ENCODE measurements at places on chromosomes 4 and X.

DNA sequence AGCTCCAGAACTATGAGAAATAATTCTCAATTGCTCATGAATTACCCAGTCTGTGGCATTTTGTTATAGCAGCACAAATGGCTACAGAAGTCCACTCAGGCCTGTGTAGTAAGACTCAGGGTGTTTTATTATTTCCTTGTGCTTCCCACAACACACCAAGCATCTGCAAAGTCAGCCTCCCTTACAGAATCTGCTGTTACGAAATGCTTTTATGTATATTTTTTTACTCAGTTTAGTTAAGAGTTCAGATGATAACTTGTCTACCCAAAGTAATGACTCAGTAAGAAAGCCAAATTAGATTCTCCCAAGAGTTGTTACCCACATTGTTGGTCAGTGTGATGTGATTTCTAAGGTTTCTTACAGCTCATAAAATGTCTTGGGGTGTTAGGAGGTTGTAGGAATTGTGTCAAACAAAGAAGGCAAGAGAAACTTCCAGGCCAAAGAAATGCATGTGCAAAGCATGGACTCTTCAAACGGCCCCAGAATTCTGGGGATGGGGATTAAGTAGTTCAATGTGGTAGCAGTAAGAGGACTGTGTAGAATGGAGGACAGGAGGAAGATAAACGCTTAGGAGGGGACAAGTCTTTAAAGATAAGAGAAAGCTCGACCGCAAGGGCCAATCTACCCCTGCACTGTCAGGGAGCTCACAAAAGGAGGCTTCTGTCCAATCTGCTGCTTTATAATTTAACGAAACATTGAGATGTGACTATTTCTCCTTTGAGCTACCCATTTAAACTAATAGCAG lies 35.4 kb upstream of the TMEM184C start:
- no peak overlapping the region for H3K4me3 ChIP-seq
- H3K36me3 ChIP-seq: no peaks in the 10 kb centered on the region
- H3K27ac ChIP-seq: no peak overlapping the region
- H3K4me1 ChIP-seq: peaks cover 7% of the 10 kb centered on the region

- DNase-seq: no peak
- no peaks in the 10 kb centered on the region for H3K27me3 ChIP-seq
- H3K4me1 ChIP-seq: no peaks in the 10 kb centered on the region
- no peak overlapping the region for H3K27ac ChIP-seq
- H3K4me3 ChIP-seq: no peak overlapping the region
Measured at GRCh38 chr4:119579823-119580222, 48.8 kb downstream of the PDE5A start.

DNA sequence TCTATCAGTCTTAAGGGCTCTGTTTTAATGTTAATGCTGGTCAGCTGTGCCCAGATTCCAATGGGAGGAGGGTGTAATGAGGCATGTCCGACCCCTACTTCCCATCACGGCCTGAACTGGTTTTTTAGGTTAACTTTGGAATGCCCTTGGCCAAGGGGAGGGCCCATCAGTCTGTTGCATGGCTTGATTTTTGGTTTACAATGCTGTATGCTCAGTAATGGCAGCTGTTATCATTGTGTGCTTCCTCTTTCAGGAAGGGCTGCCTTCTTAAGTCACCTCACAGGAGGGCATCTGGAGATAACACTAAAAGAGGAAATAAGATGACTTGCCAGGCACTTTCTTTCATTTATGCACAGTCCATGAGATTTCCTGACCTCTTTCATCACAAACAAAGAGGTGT lies 36.3 kb downstream of the ATXN3L start:
- no peaks in the 10 kb centered on the region for H3K27me3 ChIP-seq
- no peaks in the 10 kb centered on the region for H3K4me1 ChIP-seq
- H3K36me3 ChIP-seq: no peaks in the 10 kb centered on the region
- H3K27ac ChIP-seq: no peak overlapping the region
- DNase-seq: no peak
- no peak overlapping the region for H3K4me3 ChIP-seq

GRCh38 chr4:181219783-181220416 lies 1023.3 kb upstream of the TENM3 start:
- no peaks in the 10 kb centered on the region for H3K4me1 ChIP-seq
- no peaks in the 10 kb centered on the region for H3K27me3 ChIP-seq
- H3K4me3 ChIP-seq: no peak overlapping the region
- no peak for DNase-seq

DNA sequence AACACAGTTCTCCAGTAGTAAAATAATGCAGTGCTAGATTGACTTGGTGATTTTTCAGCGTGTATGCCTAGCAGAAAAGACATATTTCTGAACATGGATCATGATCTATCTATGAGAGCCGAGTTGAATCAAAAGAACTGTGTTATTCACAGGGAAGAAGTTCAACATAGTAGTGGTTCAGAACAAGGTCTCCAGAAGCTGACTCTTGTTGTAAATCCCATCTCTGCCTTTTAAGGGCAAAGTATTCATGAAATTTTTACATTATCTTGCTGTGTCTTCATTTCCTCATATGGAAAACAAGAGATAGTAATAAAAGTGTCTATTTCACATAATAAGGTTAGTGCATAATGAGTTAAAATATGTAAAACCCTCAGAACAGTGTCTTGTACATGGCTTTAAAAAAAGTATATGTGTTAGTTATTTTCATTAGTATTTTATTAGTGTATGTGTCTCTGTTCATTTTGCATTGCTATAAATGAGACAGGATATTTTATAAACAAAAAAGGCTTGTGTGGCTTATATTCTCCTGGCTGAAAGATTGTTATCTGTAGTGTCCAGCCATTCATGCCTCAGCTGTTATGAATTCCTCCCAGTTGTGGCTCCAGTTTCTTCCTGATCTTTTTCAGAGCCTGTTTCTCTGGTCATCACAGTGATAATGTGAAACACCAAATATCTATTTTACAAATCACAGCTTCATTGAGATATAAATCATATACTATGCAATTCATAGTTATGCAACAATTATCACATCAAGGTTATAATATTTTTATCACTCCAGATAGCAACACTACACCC lies 1351.2 kb downstream of the STIM2 start:
- H3K4me3 ChIP-seq: no peak overlapping the region
- no peaks in the 10 kb centered on the region for H3K27me3 ChIP-seq
- no peak for DNase-seq
- H3K36me3 ChIP-seq: no peaks in the 10 kb centered on the region

GRCh38 chr4:159145318-159145991 lies 42.6 kb downstream of the RAPGEF2 start:
- H3K27ac ChIP-seq: no peak overlapping the region
- peaks cover 17% of the 10 kb centered on the region for H3K4me1 ChIP-seq
- DNase-seq: no peak
- no peaks in the 10 kb centered on the region for H3K36me3 ChIP-seq

DNA sequence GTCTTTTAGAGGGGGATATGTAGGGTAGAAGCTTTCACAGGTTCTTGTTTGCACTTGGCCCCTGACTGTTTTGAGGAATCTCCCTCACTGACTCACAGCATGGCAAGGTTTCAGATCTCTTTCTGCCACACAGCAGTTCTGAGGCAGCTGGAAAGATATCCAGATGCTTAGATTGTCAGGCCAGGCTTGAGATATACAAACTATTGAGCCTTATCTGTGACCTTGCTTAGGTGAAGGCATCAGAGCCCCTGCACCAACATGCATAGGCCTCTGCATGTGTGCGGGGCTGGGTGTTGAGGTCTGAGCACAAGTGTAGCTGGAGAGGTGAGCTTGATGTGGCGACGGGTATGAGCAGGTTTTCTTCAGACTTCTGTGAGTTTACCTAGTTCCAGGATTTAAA lies 80.9 kb upstream of the MSANTD1 start:
- peak; percentile 8 for DNase-seq
- H3K36me3 ChIP-seq: peaks cover 33% of the 10 kb centered on the region

- H3K27me3 ChIP-seq: no peaks in the 10 kb centered on the region
- H3K4me1 ChIP-seq: no peaks in the 10 kb centered on the region
- H3K27ac ChIP-seq: no peak overlapping the region
- no peak for DNase-seq
- H3K36me3 ChIP-seq: no peaks in the 10 kb centered on the region
- H3K4me3 ChIP-seq: no peak overlapping the region
Measured at GRCh38 chr4:16513876-16514275, 287.6 kb upstream of the TAPT1 start.

DNA sequence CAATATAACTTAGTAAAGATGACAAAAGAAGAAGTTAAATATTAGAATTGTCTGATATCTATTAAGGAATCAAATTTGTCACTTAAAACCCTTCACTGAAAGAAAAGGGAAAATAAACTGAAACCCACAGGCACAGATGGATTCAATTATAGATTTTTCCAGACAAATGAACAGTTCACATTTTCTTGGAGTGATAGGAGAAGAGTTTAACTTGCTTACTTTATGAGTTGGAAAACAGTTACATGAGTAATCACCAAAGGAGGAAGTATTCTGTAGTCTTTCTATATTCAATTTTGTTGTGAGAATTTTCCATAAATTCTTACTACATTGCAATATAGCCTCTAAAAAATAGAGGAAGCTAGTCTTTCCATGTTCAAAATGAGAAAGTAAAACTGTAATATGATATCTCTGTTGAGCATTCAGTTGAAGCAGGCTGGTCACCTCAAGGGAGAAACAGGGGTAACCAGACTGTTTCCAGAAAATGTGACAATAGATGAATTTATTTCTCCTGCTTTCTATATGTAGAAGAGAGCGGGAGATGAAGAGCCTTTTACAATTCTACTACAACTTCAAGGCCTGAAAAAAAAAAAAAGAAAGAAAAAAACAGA lies 330.3 kb upstream of the EPHA5 start:
- H3K4me3 ChIP-seq: no peak overlapping the region
- no peak for DNase-seq
- H3K27me3 ChIP-seq: no peaks in the 10 kb centered on the region
- no peaks in the 10 kb centered on the region for H3K36me3 ChIP-seq
- no peak overlapping the region for H3K27ac ChIP-seq
- H3K4me1 ChIP-seq: no peaks in the 10 kb centered on the region

DNA sequence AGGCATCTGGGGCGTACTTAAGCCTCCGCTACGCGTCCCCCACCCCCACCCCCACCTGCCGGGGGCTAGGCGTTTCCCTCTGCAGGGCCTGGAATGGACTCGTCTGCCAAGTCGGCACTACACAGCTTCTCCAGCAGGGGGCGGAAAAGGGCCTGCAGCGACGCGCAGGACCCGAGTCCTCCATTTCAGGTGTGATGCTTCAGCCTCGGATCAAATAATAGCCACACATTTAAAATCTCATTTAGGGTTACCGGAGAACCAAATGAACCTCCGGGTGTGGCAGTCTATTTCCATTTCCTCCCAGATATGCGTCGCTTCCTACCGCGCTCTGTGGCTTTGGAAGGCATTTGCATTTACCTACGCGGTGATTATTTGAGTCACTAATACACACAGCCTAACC lies 2.9 kb downstream of the PAK3 start:
- H3K4me1 ChIP-seq: no peaks in the 10 kb centered on the region
- H3K4me3 ChIP-seq: no peak overlapping the region
- no peak overlapping the region for H3K27ac ChIP-seq
- no peaks in the 10 kb centered on the region for H3K36me3 ChIP-seq
- no peaks in the 10 kb centered on the region for H3K27me3 ChIP-seq

DNA sequence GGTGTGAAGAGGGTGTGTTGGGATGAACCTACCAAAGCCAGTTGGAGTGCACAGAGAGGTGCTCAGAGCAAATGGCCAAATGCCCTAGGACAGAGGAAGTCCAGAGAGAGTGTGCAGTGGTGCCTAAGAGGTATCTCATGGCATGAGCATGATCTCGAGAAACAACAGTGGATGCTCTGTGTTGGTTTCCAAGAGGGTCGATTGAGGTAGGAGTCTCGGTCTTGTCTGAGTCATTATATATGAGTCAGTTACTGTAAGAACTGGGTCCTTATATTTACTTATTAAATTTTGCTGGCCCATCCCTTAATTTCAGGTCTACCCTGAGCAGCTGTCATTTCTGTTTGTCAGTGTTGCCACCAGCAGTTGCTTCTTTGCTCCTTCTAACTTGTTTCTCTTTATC lies 86.6 kb upstream of the TMEM150C start:
- no peaks in the 10 kb centered on the region for H3K36me3 ChIP-seq
- no peak overlapping the region for H3K4me3 ChIP-seq
- no peak overlapping the region for H3K27ac ChIP-seq

- H3K4me1 ChIP-seq: no peaks in the 10 kb centered on the region
- H3K4me3 ChIP-seq: no peak overlapping the region
- no peak for DNase-seq
- no peaks in the 10 kb centered on the region for H3K27me3 ChIP-seq
Measured at GRCh38 chr4:187387739-187388138, 607.8 kb upstream of the ZFP42 start.

GRCh38 chr4:101200561-101200960 lies 146.8 kb downstream of the PPP3CA start:
- DNase-seq: no peak
- H3K4me1 ChIP-seq: no peaks in the 10 kb centered on the region
- no peaks in the 10 kb centered on the region for H3K27me3 ChIP-seq
- H3K36me3 ChIP-seq: no peaks in the 10 kb centered on the region
- no peak overlapping the region for H3K4me3 ChIP-seq
- H3K27ac ChIP-seq: no peak overlapping the region

DNA sequence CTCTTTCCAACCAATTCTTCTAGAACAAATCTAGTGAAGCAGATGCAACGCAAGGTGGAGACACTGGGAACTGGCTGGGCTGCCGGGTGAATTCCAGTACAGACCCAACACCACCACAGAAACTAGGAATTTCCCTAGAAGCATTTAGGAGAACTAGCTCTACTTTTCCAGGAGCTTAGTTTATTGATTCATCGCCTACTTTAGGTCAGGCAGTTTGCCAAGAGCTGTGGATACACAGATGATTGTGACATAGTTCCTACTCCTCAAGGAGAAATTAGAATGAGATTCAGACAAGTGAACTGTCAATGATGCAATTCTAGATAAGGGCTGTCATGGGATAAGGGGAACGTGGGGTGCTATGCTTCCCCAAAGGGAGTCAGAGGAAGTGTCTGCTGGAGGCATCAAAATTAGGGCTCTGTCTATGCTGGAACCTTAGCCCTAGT lies 350.0 kb downstream of the CAMK2D start:
- H3K4me3 ChIP-seq: no peak overlapping the region
- DNase-seq: no peak
- H3K27me3 ChIP-seq: no peaks in the 10 kb centered on the region

DNA sequence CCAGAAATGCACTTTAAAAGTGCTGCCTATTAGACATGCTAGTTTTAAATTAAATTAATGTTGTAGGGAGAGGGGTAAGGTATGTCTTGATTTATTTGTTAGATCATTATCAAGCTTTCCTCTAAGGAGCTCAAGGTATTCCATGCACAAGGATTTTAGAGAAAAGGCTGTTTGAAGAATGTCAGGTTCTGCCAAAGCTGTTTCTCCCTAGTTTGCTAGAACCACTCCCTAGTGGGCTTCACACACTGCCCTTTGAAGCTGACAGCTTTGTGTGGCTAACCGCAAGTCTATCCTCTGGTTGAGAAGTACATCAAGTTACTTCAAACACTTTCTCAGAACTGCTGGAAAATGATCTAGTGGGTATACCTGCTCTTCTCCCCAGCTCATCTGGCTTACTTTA lies 32.3 kb downstream of the RASL11B start:
- H3K4me3 ChIP-seq: no peak overlapping the region
- no peaks in the 10 kb centered on the region for H3K27me3 ChIP-seq
- no peak for DNase-seq
- no peak overlapping the region for H3K27ac ChIP-seq
